ENCODE measurements at places on chromosomes 3 and 15.

DNA sequence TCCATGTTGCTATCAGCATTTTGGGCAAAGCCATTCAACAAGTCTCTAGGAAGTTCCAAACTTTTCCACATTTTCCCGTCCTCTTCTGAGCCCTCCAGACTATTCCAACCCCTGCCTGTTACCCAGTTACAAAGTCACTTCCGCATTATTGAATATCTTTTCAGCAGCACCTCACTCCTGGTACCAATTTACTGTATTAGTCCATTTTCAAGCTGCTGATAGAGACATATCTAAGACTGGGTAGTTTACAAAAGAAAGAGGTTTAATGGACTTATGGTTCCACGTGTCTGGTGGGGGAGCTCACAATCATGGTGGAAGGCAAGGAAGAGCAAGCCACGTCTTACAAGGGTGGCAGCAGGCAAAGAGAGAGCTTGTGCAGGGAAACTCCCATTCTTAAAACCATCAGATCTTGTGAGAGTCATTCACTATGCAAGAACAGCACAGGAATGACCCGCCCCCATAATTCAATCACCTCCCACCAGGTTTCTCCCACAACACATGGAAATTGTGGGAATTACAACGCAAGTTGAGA lies 435.6 kb upstream of the GRM7 start:
- DNase-seq: no peak

DNA sequence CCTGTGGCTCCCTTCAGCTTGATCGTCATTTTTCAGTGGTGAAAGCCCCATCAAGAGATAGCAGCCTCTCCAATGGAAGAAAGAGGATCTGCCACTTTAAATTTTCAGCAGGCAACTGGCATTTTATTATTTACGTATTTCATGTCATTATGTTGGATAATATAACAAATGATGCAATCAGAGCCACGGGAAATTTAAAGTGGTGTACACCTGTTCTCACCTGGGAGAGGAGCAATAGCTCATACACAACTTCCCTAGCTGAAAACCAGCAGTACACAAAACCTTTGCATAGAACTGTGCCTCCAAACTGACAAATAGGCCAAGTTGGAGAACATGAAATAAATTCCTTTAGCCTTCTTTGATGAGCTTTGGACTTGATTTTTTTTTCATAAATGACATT lies 136.9 kb downstream of the SATB1 start:
- no peak for DNase-seq

DNA sequence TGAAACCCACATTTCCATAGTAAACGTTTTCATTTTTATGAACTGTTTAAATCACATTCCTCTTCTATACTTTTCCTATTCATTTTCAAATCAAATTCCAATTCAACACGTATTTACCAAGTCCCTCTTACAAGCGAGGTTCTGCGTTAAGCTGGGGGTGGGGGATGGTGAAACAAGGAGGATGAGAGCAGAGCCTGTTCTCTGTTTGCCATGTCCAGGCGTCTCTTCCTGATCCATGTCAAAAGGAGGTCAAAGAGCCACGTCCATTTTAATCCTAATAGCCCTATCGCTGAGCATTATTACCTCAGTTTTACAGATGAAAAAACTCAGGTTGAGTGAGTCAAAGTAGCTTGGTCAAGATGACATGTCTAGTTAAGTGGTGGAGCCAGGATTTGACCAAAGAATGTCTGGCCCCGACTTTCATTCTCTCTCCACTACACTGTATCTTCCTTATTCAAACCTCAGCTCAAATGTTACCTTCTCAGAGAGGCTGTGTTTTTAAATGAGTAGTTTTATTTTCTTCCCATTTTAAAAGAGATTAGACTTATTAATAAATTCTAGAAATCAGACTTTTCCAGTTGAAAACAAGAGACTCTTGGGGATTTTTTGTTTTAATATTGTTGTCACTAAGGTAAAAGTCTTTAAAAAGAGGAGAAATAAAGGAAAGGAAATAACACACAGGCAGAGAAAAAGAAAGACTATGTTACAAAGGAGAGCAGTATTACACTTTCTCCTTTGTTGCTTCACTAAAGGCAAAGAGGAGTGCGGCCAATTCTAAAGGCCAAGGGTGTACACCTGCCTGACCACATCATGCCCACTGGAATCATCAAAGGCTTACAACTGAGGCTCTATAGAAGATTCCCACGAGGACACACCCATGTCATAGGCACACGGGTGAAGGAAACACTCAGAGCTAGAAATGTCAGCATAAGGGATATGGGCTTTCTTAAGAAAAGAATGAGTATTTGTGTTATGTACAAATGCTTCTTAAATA lies 42.4 kb downstream of the MYO5A start:
- no peak for DNase-seq

DNA sequence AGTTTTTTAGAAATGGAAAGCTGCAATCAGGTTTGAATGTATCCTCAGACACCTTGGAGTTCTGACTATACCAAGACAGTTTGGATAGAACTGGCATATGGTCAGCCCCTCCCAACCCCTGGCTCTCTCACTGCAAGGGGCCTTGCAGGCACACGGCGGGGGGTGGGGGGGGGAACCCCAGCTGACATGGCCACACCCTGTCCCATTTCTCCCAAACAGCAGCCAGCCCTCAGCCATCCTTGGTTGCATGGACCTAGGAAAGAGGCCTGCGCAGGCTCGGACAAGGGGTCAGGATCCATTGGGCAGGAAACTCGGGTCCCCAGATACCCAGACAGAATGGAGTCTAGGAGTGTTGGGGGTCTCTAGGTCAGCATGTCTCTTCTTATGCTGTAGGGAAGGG lies 14.5 kb downstream of the CAND2 start:
- no peak for DNase-seq

DNA sequence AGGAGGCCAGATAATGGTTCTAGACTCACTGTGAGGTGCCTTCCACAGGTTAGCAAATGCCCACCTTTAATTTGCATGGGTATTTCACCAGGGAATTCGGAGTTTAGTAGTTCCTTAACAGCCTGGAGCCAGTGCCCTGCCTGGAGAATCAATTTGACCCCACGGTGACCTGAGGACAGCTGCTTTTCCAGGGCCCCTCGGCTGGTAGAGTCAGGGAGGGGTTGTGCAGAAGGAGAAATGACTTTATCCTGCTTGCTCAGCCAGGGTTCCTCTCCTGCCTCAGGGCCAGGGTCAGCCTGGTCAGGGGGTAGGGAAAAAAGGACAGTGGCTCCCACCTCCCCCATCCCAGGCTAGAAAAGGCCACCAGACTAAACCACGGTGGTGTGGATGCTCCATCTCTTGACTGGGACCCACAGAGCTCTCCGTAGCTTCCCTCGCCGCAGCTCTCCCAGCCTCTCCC lies 12.0 kb downstream of the DLL4 start:
- no peak for DNase-seq

- no peak for DNase-seq
Observed at GRCh38 chr3:54137311-54137710, 15.0 kb downstream of the CACNA2D3 start.

- peak; percentile 86 for DNase-seq
Observed at GRCh38 chr15:78077053-78077870, at the start of gene TBC1D2B. Gene TBC1D2B (minus strand): TSS chr15:78077711. CDS start chr15:78077652, 59 bp downstream.

- no peak for DNase-seq
Observed at GRCh38 chr3:61828184-61828874, 267.0 kb downstream of the PTPRG start.

GRCh38 chr15:40930430-40931299 lies 1.5 kb downstream of the DLL4 start:
- peak; percentile 81 for DNase-seq

GRCh38 chr3:171875923-171876412 lies 32.8 kb downstream of the TMEM212 start:
- DNase-seq: no peak

DNA sequence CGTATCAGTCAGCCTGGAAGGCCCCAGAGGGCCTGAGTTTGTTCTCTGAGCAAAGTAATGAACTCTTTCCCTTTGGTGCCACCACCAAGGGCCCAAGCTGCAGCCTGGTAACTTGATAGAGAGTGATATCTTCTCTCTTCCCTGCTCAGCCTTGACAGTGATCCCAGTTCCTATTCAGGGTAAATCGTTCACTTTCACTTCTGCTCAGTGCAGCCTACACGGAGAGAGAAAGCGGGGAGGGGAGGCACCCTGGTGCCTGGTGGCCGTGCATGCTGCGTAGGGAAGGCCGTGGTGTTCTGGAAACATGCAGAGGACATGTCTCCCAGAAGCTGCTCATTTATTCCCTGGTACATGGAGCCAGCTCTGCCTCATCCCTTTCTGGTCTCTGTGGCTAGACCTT lies 54.9 kb downstream of the KIF9 start:
- peak; percentile 58 for DNase-seq

- no peak for DNase-seq
Observed at GRCh38 chr15:54560417-54560816, 582.2 kb downstream of the UNC13C start.

DNA sequence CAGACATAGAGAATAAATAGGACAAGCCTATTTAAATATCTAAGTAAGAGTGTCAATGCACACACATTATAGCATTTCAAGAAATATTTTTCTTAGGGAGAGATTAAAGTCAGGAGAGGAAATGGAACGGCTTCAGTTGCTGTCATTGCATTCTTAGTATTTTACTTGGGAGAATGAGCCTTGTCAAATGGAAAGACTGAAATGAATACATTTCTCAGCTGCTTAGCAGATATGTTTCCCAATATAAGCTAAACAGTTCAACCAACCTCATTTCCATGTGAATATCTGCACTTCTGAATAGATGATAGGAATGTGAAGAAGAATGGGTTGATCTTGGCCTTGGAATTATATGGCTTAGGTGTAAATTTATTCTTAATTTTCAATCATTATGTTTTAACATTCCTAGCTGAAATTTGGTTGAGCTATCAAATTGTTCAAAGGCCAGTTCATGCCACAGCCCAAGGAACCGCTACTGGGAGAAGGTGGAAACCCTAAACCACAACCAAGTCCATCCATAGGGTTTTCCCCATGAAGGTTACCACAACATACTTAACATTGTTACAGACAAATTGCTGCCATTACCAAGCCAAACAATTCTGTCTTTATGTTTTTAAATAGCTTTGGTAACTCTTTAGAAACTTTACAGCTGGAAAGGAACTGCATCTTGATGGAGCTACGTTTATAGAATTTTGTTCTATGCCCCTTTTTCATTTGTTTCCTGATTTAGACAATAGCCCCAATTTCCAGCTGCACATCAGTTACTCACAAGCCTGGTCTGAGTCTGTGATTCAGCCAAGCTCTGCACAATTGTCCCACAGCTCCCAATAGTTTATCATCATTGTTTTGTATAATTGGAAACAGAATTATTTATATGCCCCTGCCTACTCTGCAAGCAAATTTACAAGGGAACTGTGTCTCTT lies 459.6 kb downstream of the MECOM start:
- no peak for DNase-seq

- DNase-seq: peak; percentile 9
Observed at GRCh38 chr3:154334973-154335420, 10.7 kb upstream of the DHX36 start.

DNA sequence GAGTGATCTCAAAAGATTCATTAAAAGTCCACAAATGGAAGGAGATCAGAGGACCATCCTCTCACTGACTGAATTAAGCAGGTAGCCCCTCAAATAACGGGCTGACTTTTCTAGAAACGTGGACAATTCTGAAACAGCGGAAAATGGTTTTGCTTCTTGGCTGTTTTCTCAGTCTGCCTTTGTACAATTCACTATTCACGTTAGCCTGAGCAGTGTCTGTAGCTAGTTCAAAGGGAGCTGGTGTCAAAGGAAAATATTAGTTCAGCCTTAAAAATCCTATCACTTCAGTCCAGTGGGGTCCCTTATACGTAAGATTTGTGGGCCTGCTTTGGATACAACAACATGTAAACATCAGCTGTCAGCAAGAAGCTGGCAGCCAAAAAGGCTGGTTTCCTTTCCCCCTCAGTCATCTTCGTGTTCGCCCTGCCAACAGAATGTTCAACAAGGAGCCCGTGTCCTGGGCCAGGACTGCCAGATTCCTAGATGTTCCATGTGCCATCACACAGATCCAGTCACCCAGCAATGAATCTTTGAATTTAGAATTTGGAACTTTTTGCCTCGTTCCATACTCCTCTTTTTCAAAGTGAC lies 19.3 kb downstream of the LMCD1 start:
- no peak for DNase-seq

All from GM13976 (cell line).